ENCODE measurements at places on chromosomes 16 and 17. TPM values are rescaled to one million over a fixed set of nuclear protein-coding genes. Genes with fewer than 3 reads are reported as not detected.
A peak's percentile ranks its signal among the peaks of the same experiment; 100 is the strongest.

ALOX12 gene
- total RNA-seq, result not detected

ZSCAN10 gene
- total RNA-seq, result not detected

DNA sequence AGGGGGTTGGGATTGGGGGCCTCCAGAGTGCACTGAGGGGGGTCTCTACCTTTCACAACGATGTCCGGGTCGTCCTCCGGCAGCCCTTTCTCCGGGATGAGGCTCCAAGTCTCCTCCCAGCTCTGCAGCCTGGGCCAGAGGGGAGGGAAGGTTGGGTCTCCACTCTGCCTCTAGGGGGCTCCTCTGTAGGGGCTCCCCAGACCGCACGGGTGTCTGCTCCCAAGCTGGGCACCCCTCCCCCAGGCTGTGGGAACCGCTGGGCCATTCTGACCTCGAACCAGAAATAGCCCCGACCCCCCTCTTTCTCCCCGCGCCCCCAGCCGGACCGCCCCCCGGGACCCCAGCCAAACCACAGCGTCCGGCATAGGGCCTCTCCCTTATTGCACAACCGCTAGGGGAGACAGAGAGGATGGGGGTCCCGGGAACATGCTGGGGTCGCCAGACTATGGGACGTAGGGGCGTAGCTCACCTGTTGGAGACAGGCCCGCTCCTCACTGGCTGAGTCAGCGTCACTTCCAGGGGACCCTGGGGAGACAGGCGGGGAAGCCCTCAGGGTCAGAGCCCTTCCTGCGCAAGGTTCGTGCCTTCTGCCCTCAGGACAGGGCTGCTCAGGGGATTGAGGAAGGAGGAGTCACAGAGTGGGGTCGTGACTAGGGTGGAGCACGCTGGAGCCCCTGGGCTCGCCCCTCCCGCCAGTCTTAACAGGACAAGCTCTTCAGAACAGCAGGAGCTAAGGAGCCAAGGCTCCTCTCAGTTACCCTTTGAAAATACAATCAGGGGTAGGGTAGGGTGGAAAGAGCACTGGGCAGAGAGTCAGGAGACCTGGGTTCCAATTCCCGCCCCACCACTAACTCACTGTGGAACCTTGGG lies 2.7 kb downstream of the PLEKHH3 start:
- peak; percentile 75 for DNase-seq

- peak; percentile 86 for DNase-seq
These were observed 11.9 kb upstream of the PVALEF start for GRCh38 chr17:81153340-81153803.

DNA sequence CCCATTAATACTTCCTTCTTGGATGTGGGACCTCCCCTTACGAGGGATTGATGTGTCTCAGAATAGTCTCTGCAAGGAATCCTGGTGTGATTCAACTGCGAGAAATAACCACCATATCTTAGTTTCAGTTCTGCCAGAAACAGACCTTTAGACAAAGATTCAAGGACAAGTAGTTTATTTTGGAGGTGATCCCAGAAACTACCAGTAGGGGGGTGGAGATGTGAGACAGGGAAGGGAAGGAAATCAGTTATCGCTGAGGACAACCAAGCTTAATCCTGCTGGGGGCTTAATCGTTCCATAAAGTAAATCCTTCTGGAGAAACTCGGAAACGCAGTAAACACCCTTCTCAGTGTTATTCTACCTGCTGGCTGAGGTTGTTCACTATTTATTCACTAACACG lies 5.0 kb upstream of the SDR42E1 start:
- DNase-seq, result peak; percentile 48

- DNase-seq, result no peak
These were observed 6.0 kb downstream of the SCN4A start for GRCh38 chr17:63966646-63967264.

GRCh38 chr16:9316008-9316407 lies 224.6 kb downstream of the HAPSTR1 start:
- no peak for DNase-seq

DNA sequence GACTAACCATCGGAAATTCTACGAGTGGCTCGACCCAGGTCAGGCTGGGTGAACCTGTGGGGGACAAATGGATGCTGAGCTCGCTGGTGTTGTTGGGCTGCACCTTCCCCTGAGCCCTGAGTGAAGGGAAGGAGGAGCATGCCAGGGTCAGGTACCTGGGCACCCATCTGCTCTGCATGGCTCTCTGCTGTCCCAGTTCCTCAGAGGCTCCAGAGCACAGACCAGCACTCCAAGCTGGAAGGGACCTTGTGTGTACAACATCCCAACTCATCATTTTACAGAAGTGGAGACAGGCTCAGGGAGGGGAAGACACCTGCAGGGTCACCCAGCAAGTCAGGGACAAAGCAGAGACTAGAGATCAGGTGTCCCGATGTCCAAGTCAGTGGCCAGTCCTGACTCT lies 84.9 kb upstream of the NLRP1 start:
- DNase-seq, result no peak

DNA sequence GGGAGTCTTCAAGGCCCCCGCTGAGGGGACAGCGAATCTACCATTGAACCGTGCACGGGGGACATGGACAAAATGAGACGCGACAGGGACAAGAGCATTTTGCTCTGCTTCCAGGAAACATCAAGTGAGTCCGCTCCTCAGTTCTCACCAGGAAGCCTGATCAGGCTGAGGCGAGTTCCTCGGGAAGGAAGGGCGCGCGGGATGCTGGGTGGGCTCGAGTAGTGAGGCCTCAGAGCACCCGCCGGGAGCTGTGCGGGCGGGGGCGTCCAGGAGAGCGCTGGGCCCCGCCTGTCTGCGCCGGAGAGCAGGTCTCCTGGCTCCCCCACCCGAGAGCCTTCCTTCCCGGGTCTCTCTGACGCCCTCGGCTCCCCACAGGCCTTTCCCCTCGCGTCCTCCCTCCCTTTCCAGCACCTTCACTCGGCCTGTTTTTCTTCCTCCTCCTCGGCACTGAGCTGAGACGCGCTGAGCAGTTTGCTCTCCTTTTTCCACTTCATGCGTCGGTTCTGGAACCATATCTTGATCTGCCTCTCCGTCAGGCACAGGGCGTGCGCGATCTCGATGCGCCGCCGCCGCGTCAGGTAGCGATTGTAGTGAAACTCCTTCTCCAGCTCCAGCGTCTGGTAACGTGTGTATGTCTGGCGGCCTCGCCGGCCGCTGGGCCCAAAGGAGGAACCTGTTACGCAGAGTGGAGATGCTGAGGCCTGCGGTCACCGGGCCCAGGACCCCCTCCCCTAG lies 2.6 kb upstream of the HOXB5 start:
- DNase-seq, result no peak

- no peak for DNase-seq
These were observed 10.1 kb downstream of the CSNK2A2 start for GRCh38 chr16:58187665-58188421.

Measured in Karpas-422 (cell line).